Umbilical cord (tissue), 2 donors: ENCODE measurements at places on chromosomes 2 and 18. TPM values are rescaled to one million over a fixed set of nuclear protein-coding genes. Genes with fewer than 3 reads are reported as not detected.
A peak's percentile ranks its signal among the peaks of the same experiment; 100 is the strongest.

- no peak for DNase-seq
Observed at GRCh38 chr2:21095178-21095577, 28.6 kb upstream of the TDRD15 start.

GRCh38 chr2:231152800-231153557 is 28.1 kb upstream of the HTR2B start:
- no peak for DNase-seq

- DNase-seq, result peak; percentile 11
Observed at GRCh38 chr2:161273038-161273760, 35.0 kb upstream of the PSMD14 start.

DNA sequence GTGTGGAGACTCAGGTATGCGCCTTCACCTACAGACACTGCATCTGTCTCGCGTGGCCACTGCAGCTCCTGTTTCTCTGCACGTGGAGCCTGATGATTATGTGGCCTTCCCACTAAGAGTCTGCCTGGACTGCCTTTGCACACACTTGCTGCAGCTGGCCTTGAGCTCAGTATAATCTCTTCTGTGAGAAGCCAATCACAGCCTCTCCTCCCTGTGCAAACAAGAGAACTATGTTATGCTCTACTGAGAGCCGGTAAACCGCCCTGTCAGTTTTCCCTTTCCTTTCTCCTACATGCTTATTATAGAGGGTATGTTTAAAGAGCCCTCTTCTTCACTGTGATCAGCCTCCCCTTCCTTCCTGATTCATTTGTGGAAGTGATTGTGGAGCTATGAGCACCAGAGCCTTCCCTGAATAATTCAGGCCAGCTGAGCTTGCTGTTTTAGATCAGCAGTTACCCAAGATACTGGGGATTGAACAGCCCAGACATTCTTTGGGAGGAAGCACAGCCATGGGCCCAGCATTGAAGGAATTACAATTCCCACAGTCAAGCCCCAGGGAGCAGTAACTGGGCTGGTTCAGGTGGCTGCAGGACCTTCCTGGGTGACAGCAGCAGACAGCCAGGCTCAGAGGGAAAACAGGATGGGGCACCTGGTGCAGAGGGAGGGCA is 3.7 kb upstream of the TGFA start:
- DNase-seq, result peak; percentile 65

GRCh38 chr2:196511258-196512168 is 128.0 kb upstream of the CCDC150 start:
- no peak for DNase-seq

- DNase-seq, result no peak
Observed at GRCh38 chr18:48550101-48550729, 11.4 kb downstream of the CTIF start.

- DNase-seq, result no peak
Observed at GRCh38 chr18:24763765-24764513, 303.5 kb downstream of the HRH4 start.

- no peak for DNase-seq
Observed at GRCh38 chr2:3449086-3449485, 69.6 kb downstream of the TRAPPC12 start.

DNA sequence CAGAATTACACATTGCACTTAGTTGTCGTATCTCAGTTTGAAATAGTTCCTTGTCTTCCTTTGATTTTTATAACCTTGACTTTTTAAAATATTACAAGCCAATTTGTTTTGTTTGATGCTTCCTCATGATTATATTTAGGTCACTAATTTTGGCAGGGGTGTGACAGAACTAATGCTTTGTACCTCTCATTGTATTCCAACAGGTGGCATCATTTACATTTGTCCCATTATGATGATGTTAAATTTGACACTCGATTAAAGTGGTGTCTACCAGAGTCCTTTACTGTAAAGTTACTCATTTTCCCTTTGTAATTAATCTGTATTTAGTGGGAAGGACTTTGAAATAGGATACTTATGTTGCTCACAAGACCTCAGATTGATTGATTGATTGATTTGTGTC is 21.5 kb upstream of the MFSD2B start:
- DNase-seq, result no peak

DNA sequence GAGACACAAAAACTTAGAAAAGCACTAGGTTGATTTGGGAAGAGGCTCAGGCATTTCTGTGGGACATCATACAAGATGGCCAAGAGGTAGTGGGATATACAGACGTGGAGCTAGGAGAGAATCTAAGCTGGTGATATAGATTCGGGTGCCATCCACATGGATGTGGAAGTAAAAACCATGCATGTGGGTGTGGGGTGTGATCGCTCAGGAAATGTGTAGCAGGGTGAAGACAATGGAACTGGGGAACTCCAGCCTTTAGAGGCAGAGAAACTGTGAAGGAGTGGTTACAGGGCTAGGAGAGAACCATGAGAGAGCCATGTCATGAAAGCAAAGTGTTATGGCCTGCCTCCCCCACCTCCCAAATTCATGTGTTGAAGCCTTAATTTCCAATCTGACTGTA is 43.0 kb upstream of the CTLA4 start:
- no peak for DNase-seq

DNA sequence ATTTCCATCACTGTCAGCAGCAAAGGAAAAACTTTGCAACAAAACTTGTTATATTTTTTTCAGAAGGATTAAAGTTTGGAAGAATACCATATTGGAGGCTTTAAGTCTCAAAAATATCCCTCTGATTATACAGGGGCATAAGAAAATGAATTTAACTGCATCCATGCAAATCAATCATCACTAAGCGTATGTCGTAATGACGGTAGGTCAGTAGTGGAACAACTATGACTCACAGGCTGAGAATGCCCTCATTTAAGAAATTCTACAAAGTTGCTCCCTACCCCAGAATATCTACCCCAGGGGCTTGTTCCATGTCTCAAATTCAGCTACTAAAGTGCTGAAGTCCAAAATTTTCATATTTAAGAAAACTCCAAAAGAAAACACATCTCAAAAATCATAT is 12.5 kb upstream of the NAB1 start:
- peak; percentile 69 for DNase-seq

DNA sequence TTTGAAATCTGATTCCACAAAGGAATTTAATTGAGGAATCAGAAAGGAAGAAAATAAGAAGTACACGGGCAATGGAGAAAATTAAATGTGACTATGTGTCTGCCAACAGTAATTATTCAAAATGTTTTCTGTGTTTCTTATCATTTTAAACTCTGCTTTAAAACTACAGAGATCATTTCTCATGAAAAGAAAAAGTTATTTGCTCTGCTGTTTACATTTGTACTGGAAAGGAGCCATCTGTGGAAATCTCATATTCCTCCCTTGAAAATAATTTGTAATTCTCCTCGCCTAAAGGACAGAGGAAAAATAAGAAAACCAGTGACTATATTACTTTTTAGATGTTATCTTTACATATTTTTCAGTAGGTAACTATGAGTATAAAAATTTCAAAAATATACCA is 181.9 kb upstream of the MEIS1 start:
- no peak for DNase-seq

DNA sequence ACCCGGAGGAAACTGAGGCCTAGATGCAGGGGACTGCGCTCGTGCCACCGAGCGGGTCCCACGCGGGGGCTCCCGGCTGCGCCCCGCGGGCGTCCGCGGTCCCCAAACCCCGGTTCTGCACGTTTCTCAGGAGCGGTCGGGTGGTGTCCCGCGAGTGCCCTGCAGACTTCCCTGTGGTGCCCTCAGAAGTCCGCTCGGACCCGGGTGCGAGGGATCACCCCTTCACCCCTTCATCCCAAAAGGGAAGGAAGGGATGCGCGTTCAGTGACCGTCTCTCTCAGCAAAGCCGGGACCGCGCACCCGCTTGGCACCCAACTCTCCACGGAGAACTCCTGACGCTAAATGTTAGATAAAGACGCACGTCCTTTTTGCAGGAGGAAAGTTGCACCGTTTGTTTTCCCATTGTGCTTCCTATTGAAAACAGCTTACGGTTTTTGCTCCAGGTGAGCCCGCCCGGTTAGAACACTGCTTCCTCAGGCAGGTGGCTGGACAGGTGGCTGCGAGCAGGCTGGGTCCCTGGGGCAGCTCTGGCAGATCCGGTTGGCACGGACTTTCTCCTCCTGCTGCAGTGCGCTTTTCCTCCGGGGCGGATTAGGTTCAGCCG is 779 bp downstream of the DGKD start:
- no peak for DNase-seq

GRCh38 chr2:1306014-1306686 is 107.1 kb upstream of the TPO start:
- DNase-seq, result no peak

DNA sequence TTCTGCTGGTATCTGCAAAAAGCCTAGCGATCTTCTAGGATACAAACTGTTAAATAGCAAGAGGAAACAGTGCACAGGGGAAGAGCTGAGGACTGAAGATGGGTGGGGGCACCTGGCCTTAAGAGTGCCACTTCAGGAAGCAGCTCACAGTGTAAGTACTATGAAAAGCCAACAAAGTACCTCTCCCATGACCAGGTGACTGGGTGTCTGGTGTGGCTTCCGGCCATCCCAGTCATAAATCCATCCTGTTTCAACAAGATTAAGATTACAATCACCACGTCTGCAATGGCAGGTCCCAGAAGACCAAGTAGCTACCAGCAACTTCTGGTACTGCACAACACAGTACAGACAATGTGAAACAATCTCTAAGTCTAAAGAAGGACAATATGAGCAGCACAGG is 15.9 kb downstream of the ERFE start:
- no peak for DNase-seq

DNA sequence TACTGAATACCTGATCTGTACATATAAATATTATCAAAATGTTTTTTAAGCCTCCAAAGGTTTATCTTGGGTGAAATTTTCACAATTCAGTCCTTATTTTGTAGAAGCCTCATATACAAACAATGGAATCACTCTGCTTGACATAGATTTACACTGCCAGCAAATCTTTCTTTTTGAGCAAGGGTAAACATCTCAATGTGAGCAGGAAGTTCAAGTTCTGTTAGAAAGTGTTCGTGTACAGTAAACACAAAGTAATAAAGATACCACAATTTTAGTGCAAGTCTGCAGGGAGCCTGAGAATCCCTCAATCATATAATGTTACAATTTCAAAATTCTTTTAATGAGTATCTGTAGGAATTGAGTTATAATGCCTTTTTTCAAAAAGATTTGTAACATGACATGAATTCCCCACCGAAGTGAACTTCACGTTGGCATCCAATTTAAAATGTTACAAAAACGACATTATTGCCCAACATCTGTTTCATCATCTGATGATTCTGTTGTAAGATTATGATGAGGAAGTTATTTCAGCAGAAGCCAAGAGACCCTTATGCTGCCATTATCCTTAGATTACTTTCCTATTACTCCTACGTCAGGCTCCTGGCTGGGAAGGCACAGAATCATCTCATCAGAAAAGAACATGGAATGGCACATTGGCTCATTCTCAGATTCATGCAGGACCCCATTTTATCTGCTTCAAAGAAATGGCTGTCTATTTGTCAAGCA is 283.9 kb upstream of the ACVR2A start:
- DNase-seq, result peak; percentile 33

GRCh38 chr18:35968278-35968880 is 4.1 kb upstream of the RMP24 start:
- DNase-seq, result no peak

DNA sequence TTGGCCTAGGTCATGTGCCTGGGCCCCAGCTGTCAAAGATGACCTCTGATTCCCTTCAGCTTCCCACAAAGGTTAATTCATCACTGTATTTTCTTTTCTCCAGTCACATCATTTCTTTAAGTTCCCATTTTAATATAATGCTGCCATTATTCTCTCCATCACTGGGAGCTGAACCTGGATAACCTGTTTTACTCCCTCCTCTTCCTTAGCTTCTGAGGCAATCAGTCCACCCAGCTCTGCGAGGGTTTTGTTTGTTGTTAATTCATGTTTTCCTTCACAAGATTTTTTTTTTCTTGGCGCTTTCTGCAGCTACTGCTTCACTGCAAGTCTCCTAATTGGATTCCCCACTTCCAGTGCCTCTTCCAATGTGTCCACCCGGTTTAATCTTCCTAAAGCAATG is 5.1 kb upstream of the EML4 start:
- DNase-seq, result no peak

DNA sequence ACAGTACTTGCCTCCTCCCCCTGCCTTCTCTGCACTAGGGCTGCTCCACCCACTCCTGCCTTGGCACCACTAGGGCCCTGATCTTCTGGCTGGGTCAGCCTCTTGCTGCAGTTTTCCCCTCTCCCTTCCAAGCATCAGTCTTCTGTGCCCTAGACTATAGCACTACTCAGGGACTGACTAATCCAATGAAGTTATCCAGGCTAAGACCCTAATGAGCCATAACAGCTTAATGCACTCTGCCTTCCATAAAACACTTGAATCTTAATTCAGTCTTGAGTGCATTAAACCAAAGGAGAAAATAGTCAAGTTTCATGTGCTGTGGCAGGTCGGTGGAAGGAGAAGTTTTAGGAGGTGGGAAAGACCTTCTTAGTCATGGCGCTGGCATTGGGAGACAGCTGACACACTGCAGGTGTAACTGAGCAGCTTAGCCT is 95.7 kb downstream of the BIN1 start:
- peak; percentile 16 for DNase-seq

- no peak for DNase-seq
Observed at GRCh38 chr2:146615778-146616177, 1229.1 kb upstream of the ACVR2A start.

- DNase-seq, result no peak
Observed at GRCh38 chr2:173087793-173088496, 12.3 kb downstream of the MAP3K20 start.

DNA sequence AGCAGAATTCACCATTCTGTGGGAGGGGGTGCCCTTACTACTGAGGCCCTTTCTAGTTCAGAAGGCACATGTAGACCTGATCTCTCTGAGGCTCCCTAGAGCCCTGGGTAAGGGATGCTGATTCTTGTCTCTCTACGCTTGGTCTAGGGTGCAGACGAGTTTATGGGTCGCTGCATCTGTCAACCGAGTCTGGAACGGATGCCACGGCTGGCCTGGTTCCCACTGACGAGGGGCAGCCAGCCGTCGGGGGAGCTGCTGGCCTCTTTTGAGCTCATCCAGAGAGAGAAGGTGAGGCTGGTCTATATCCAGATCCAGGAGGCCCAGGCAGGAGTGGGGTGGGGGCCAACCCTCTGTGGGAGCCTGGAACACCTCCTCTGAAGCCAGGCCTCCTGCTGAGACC is 147.2 kb downstream of the DYSF start:
- no peak for DNase-seq

DNA sequence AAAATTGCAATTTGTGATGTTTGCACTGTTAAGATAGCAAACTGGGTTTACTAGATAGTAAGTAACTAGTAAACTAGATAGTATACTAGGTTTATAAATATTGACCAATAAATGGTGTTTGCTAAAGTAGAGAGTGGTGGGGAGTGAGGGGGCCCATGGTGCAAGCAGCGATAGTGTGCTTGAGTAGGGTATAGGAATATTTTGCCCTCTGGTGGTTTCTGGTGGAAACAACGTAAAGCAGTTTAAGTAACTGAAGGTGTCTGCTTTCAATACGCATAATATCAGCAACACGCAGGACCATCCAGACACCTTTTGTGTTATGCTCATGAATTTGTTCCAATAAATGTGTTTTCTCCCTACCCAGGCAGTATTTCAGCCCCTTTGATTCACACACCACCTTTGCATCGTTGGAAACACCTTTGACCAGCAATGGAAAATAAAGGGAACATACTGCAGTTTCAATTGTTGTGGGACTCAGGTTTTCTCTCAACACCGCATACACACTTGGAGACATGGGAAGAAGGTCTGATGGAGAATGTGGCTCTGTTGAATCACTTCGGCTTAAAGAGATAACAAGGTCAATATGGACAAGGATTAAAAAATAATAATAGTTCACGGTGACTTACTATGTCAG is 16.7 kb upstream of the STAT1 start:
- peak; percentile 41 for DNase-seq

Gene WDPCP
- 31.1 TPM for total RNA-seq

Gene GAREM2
- total RNA-seq, result 1.7 TPM

Gene NYAP2
- total RNA-seq, result 0.96 TPM

Gene STARD6
- total RNA-seq, result 0.96 TPM

Gene GCG
- 2.4 TPM for total RNA-seq

Gene GKN2
- 0.96 TPM for total RNA-seq

Gene OSR1
- 8.9 TPM for total RNA-seq
